ENCODE measurements at places on chromosomes 16 and 17.

DNA sequence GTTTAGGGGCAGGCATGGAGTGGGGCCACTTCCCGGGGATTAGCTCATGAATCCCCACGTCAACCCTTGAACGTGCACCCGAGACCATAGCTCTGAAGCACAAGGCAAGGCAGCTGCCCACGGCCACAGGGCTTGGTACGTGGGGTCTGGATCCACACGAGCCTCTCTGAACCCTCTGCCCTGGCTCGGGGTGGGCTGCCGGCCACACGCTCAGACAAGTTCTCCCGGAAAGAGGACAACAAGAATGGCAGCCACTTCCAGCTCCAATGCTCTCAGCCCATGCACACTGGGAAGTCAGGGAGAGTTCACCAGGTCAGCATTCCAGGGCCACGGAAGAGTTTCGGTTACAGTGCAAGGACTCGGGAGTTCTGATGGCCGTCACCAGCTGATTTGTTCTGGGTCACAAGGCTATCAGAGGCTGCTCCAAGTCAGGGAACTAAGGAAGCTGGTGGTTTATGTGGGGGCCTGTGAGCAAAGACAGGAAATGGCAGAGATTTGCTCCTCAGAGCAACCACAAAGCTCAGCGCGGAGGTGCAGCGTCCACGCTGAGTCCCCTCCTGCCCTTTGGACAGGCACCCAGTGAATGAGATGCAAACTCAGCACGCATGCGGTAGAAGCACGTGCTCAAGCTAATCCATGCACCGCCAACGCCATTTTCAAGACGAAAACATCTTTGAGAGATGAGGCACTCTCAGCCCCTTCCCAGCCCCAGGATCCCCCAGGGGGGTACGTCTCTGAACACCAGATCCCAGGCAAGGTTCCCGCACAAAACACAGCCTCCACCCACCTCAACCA lies 356.4 kb downstream of the FOXL1 start:
- DNase-seq, result no peak

- no peak for DNase-seq
Measured at GRCh38 chr16:12262454-12263180, 286.1 kb downstream of the SNX29 start.

GRCh38 chr16:70380248-70380918 lies 33.7 kb downstream of the DDX19A start:
- DNase-seq, result peak; percentile 57

DNA sequence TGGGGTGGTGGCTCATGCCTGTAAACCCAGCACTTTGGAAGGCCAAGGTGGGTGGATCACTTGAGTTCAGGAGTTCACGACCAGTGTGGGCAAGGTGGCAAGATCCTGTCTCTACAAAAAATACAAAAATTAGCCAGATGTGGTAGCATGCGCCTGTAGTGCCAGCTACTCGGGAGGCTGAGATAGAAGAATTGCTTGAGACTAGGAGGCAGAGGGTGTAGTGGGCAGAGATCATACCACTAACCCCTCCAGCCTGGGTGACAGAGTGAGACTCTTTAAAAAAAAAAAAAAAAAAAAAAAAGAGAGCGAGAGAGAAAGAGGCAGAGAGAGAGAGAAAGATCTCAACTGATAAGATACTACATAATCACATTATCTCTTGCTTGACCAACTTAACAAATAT lies 45.9 kb downstream of the KANSL1 start:
- no peak for DNase-seq

DNA sequence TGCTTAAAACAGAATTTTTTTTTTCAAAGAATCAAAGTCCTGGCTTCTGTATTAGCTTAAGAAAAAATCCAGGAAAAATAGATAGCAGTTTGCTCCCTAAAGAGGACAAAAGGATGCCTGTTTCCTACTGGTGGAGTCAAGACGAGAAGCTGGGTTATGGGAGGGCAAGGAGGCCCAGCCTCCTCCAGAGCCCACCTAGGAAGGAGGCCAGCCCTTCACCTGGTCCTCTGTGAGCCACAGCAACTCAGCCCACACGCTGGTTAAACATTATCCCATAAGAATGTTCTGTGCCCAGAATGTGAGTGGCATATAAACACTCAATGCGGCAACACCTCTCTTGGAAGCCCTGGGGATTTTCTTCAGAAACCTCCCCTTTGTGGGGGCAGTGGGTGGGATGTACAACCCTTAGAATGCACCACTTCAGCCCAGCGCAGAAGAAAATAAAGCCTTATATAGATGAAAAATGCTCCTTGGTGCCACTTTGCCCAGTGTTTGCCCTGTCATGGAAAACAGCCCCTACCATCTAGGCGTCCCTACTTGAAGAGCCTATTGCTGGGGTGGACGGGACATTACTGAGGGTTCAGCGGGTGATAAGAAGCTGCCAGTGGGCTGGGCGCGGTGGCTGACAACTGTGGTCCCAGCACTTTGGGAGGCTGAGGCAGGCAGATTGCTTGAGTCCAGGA lies 48.0 kb downstream of the TEKT5 start:
- no peak for DNase-seq

GRCh38 chr17:40611840-40612474 lies 35.7 kb downstream of the SMARCE1 start:
- no peak for DNase-seq

DNA sequence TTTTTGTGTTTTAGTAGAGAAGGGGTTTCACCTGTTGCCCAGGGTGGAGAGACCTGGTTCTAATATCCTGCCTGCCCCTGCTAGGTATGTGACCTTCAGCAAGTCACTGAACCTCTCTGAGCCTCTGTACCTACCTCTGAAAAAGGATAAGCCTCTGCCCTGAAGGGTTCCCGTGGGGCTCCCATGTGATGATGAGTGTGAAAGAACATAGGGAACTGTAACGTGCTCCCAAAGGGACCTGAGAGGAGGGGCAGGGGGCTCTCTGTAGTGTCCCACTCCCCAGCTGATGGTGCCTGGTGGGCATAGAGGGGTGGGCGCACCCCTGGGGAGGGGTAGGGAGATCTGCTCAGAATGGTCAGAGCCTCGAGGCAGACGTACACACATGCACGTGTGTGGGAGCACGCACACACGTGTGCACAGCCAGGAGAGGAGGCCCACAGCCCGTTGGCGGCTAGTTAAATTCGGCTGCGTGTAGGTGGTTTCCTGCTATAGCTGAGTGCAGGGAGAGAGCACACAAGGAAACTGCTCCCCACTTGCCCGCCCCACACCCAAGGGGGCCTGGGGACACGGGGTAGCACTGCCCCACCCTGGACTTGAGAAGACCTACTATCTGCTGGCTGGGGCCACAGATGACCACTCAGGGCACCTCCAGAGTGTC lies 6.7 kb downstream of the KCNH4 start:
- DNase-seq, result no peak

DNA sequence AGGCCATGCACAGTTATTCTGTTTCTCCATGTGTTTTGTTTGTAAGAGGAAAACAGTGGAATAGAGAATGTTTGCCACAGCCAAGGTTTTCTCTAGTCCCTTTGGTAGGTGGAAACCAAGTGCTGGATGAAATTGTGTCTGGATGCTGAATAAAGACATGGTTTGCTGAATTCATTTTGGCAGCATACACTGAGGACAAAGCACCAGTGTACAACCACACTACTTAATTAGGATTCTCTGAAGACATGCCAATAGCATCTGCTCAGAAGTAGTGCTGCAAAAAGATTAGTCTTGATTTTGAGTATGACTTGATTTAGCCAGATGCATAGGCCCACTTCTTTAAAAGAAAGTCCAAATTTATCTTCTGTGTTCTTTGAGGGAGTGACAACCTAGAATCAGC lies 230.5 kb upstream of the CACNG5 start:
- DNase-seq, result no peak

GRCh38 chr17:17156107-17156506 lies 50.0 kb downstream of the PLD6 start:
- DNase-seq, result no peak

DNA sequence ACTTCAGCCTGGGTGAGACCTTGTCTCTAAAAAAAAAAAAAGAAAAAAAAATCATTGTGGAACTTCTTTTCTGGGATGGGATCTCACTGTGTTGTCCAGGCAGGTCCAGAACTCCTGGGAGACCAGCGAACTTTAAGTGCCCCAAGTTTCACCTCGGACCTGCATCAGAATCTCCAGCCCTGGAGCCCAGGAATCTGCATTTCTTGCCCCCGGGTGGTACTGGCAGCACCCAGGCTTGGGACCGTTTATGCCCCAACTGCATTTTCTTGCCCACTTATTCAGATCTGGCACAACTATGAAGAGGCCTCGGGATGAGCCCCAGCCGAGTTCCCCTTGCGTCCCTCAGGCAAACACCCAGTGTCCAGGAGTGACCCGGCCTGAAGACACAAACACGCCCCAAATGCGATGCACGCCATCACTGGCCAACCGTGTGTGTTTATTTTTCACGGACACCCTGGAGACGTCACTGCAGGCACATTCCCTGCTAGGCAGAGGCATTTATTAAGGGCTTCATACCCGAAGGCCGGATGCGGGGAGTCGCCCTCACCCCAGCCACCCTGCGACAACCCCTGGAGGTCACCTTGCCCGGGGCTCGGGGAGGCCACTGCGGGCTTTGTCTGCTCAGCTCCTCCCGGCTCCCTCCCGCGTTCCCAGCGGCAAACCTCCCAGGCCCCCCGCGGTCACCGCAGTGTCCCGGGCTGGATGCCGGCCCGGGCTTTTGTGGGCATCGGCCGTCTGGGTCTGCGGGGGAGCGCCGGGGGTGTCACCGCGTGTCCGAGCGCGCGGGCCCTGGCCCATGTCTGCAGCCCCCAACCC lies 684 bp upstream of the SPIRE2 start:
- no peak for DNase-seq

DNA sequence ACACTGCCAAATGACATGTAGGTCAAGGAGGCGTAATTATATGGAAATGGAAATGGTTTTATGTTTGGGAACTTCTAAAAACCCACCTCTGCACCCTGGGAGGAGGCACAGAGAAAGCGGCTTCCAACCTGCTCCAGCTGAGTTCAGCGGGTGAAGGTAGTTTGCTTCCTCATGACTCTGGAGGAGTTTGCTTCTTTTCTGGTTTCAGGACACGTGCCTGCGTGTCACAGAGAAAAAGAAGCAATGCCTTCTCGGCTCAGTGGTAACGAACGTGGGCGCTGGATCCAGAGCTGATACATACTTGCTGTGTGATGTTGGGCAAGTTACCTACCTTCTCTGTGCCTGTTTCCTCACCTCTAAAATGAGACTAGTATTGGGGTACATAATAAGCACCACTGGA lies 22.1 kb downstream of the GPR139 start:
- no peak for DNase-seq

DNA sequence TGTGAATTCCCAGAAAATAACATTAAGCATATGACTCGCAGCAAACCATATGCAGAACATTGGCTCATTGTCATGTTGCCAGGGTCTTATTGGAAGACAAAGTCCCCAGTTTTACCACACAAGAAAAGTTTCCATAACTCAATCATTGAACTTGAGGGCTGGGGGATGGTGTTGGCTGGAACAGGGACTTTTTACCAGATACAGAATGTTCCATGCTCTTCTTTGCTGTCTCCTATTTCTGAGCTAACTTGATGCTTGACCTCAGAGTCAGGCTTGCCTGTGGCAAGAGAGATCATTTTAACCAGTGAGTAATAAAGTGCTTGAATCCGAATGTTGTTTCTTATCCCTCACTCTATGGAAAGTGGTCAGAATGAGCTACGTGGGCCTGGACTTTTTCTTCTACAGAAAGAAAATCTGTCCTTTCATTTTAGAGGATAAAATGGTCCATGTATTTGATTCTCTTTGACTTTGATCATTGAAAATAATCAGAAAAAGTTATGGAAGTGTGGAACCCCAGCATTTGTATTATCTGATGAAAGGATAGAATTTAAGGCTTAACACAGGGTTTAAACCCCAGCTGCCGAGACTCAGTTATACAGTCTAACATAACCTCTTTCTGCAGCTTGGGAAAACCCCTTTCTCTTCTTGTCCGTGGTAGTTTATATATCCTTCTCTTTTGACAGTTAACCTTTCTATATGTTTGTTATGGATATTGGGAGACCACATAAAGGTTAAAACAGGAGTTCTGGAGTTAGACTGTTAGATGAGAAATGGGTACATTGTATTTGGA lies 67.0 kb downstream of the TUBD1 start:
- DNase-seq, result no peak

- DNase-seq, result no peak
Measured at GRCh38 chr17:56158915-56159825, 5.9 kb downstream of the ANKFN1 start.

DNA sequence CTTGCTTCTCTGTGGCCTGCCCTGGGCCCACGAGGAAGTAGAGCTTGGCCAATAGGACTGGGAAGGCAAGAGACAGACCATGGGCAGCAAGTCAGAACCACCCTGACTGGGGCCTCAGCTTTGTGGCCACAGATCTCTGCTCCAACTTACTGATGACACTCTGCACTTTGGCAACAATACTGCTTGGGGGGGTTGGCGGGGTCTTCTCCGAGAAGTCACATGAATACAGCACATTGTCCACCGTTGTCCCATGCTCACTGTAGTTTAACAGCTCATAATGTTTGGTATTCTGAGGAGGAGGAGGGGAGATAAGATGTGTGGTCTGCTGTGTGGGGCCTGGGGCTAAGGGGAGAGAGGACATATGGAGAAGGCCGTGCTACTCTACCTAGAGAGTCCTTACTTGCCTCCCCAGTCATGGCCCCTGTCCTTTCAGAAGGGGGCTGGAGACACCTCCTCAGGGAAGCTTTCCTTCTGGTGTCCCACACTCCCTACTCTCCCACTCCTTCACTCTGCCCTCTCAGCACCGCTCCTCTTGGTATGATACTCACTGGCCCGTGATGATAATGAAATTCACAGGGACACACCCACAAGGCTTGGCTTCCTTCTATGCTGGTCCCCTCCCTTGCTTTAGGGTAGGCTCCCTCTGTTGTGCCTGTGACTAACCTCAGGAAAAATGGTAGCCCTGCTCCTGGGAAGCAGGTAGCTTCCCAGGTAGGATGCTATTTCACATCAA lies 4.0 kb upstream of the DHRS13 start:
- no peak for DNase-seq

DNA sequence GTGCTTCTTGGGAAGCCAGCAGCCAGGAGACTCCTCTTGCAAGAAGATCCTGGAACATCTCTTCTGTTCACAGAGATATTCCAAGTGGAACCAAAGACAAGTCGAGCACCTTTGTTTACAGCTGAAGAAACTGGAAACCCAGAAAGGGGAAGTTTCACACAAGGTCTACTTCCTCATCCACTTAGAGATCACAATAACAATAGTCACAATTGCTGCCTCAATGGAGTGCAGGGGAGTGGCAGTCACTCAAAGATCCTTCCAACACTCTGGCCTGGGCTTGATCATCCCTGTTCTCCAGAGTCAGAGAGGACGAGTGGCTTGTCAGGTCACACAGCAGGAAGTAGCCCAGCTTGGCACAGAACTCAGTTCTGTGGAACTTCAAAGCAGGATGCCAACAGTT lies 46.9 kb upstream of the SIAH1 start:
- DNase-seq, result no peak

DNA sequence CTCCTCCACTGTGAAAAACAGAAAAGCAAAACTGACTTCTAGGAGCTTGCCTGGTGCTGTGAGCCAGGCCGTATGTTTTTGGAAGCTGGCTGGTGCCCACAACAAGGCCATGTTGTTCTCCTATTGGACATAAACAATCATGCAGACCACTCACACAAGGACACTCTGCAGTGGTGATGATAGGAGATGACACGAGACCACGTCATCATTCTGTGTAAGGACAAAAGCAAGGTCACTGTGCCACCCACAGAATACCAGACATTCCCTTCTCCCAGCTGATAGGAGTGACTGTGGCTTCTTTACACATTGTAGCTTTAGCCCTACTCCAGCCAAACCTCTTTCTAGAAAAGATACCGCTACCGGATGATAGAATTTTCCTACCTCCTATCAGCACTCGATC lies 47.7 kb upstream of the LCMT1 start:
- no peak for DNase-seq

Measured in mesothelial cell of epicardium (in vitro differentiated cells).